Activated naive CD4-positive, alpha-beta T cell treated with anti-CD3 and anti-CD28 coated beads, Interleukin-2, amount 50 U/mL, for 72 hours (primary cell): ENCODE measurements at places on chromosomes 12 and 14.

- DNase-seq = no peak
Measured at GRCh38 chr14:36857842-36858445, 196.3 kb downstream of the PAX9 start.

GRCh38 chr12:5395443-5396271 lies 36.3 kb upstream of the NTF3 start:
- no peak for DNase-seq

DNA sequence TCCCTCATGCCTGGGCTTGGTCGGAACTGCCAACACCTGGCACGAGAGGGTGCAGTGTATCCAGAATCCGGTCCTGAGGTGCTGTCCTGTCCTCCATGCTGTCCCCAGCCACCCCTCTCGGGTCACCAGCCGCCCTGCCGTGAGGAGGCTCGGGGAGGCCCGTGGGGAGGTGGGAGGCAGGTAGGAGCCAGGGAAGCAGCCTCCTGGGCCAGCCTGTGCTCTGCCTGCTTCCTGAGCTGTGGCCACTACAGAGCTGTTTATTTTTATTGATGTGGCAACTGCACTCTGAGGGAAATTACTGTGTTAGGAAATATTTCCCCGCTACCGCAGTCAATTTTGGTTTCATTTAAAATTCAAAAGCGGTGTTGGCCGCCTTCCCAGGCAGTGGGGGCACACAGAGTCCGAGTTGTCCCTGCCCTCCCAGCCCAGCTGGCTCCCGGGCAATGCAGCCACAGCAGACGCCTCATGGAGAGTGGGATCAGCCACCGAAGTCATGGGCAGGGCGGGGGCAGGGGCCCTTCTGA lies 18.3 kb downstream of the NOC4L start:
- DNase-seq = no peak

GRCh38 chr12:4589941-4590340 lies 27.9 kb downstream of the DYRK4 start:
- DNase-seq = no peak
